ENCODE measurements at places on chromosomes 5 and 9.

GRCh38 chr9:83299094-83299493 is 236.2 kb upstream of the RASEF start:
- no peak for DNase-seq

GRCh38 chr5:94086194-94086593 is 344.8 kb upstream of the POU5F2 start:
- no peak for DNase-seq

GRCh38 chr5:132447196-132447595 is 43.4 kb downstream of the IRF1 start:
- no peak for DNase-seq

DNA sequence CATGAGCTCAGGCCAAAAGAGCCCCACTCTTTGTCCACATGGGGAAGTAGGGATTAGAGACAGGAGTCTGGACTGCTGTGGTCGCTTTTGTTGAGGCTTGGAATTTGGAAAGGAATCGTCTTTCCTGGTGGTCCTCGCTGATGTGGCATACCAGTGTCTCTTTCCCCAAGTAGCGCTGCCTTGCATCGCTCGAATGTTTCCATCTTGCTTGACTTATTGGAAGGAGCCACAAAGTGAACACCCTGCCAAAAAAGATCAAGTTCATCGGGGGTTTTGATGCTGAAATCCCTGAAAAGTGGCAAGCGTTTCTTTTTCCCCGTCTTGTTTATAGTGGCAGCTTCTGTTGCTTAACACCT is 161.3 kb downstream of the MACROH2A1 start:
- no peak for DNase-seq

DNA sequence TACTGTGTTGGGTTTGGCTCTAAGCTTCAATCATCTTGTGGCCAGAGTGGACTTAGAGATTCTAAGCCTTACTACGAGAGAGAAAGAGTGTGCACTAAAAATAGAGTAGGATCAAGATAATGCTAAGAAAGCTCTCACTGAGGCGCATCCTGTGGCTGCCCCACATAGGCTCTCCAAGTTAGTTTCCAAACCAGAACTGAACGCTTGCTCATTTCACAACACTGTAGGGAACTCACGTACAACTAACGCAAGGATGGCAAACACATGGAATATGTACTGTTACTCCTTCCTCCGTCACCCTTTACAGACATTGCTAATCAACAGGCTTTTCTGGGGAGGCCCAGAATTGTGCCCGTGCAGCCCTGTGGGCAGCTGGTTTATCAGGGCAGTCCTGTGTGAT is 90.9 kb downstream of the EQTN start:
- DNase-seq: no peak

Measured in HT-29 (cell line).